ENCODE measurements at places on chromosomes 7 and 10. TPM values are rescaled to one million over a fixed set of nuclear protein-coding genes. Genes with fewer than 3 reads are reported as not detected.

- no peaks in the 10 kb centered on the region for H3K36me3 ChIP-seq
- no peaks in the 10 kb centered on the region for H3K27me3 ChIP-seq
- no peaks in the 10 kb centered on the region for H3K4me1 ChIP-seq
- H3K27ac ChIP-seq = no peak overlapping the region
- no peak for DNase-seq
- no peak overlapping the region for H3K4me3 ChIP-seq
These were observed 3.3 kb downstream of the SEMA3A start for GRCh38 chr7:84191261-84191660.

GRCh38 chr10:13953371-13953770, 366.6 kb downstream of the PRPF18 start:
- no peaks in the 10 kb centered on the region for H3K36me3 ChIP-seq
- H3K4me3 ChIP-seq = no peak overlapping the region
- H3K27me3 ChIP-seq = no peaks in the 10 kb centered on the region
- no peak for DNase-seq
- H3K27ac ChIP-seq = no peak overlapping the region

GFRA1 gene
- 22.3 TPM for total RNA-seq

DNA sequence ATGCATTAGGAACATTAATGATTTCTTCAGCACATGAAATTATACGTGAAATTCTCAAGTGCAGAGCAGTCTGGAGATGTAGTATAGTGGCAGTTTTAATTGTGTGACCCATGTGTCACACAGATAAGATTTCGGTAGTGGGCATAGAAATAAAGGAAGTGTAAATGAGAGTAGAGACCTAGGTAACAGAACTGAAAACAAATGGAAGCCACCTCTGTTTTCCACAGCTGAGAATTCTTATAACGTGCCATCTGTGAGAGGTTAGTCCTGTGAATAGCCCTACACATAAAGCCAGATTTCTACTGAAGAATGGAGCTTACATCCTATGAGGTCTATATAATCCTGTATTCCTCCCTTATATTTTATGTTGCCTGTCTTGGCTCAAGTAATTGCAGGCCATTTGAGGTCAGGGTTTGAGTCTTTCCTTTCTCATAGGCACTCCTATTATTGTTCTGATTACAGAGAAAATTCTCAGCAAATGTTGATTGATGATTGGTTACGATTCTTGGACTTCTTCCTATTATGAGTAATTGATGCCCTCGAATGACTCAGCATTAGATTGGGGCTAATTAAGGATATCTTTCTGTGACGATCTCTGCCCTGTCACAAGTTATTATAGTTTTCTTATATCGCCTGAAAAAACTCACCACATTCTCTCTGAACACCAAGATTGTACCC, 258.2 kb downstream of the KIF20B start:
- H3K4me1 ChIP-seq = no peaks in the 10 kb centered on the region
- H3K27me3 ChIP-seq = no peaks in the 10 kb centered on the region
- no peaks in the 10 kb centered on the region for H3K36me3 ChIP-seq
- H3K4me3 ChIP-seq = no peak overlapping the region
- no peak overlapping the region for H3K27ac ChIP-seq

BHLHA15 gene
- total RNA-seq = 3.1 TPM

DNA sequence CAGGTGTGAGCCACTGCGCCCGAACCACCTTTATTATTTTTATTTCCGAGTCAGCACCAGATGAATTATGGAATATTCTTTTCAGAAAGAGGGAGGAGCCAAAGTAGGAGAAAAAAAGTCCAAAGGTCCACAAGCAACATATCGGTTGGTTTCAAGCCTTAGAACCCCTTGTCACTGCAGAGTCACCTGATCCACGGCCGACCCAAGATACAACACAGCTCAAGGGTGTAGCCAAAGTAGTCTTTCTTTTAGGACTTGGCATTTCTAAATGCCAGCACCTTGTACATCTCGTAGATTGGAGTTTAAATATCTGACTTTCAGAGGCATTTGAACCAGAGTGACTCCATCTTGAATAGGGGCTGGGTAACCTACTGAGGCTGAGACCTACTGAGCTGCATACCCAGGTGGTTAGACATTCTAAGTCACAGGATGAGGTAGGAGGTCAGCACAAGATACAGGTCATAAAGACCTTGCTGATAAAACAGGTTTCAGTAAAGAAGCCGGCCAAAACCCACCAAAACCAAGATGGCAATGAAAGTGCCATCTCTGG, 113.9 kb upstream of the ANLN start:
- no peak overlapping the region for H3K27ac ChIP-seq
- no peak for DNase-seq
- H3K36me3 ChIP-seq = no peaks in the 10 kb centered on the region
- H3K27me3 ChIP-seq = no peaks in the 10 kb centered on the region
- peaks cover 17% of the 10 kb centered on the region for H3K4me1 ChIP-seq
- H3K4me3 ChIP-seq = no peak overlapping the region

- H3K27ac ChIP-seq = no peak overlapping the region
- no peak overlapping the region for H3K4me3 ChIP-seq
- no peaks in the 10 kb centered on the region for H3K27me3 ChIP-seq
- peaks cover 23% of the 10 kb centered on the region for H3K36me3 ChIP-seq
These were observed 18.9 kb downstream of the PDGFA start for GRCh38 chr7:500521-501420.

NEUROD6 gene
- total RNA-seq = not detected

DNA sequence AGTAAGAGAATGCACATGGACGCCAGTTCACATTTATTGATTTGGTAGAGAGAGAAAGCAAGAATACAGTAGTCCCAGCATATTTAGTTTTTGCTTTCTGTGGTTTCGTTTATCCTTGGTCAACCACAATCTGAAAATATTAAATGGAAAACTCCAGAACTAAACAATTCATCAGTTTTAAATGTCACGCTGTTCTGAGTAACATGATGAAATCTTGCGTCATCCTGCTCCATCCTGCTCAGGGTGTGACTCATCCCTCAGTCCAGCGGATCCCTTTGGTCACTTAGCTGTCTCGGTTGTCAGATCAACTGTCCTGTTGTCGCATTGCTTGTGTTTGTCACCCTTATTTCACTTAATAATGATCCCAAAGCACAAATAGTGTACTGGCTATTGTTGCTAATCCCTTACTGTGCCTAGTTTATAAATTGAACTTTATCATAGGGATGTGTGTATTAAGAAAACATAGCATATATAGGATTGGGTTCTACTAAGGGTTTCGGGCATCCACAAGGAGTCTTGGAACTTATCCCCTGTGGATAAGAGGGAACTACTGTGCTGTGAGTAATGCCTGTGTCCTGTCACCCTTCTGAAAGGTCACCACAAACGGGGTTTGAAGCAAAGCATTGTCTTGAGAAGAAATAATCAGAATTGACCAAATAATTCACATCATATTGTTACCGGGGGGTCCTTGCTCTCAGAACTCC, 73.6 kb downstream of the OTUD1 start:
- H3K36me3 ChIP-seq = no peaks in the 10 kb centered on the region
- H3K27me3 ChIP-seq = no peaks in the 10 kb centered on the region
- no peak overlapping the region for H3K27ac ChIP-seq
- DNase-seq = no peak
- no peaks in the 10 kb centered on the region for H3K4me1 ChIP-seq
- no peak overlapping the region for H3K4me3 ChIP-seq

TAS2R4 gene
- 2.5 TPM for total RNA-seq

- no peaks in the 10 kb centered on the region for H3K36me3 ChIP-seq
- no peaks in the 10 kb centered on the region for H3K27me3 ChIP-seq
- H3K4me1 ChIP-seq = no peaks in the 10 kb centered on the region
- H3K4me3 ChIP-seq = no peak overlapping the region
- DNase-seq = no peak
These were observed 851.0 kb downstream of the KCNMA1 start for GRCh38 chr10:76786504-76787072.

- no peak overlapping the region for H3K4me3 ChIP-seq
- no peak for DNase-seq
- H3K36me3 ChIP-seq = no peaks in the 10 kb centered on the region
- H3K27me3 ChIP-seq = no peaks in the 10 kb centered on the region
- H3K4me1 ChIP-seq = no peaks in the 10 kb centered on the region
These were observed 135.0 kb upstream of the PALS2 start for GRCh38 chr7:24438232-24438631.

GRCh38 chr10:63267414-63268148, 134.5 kb downstream of the NRBF2 start:
- peaks cover 3% of the 10 kb centered on the region for H3K4me1 ChIP-seq
- H3K27ac ChIP-seq = peak overlapping the region; percentile 99
- H3K27me3 ChIP-seq = no peaks in the 10 kb centered on the region
- no peaks in the 10 kb centered on the region for H3K36me3 ChIP-seq
- DNase-seq = no peak

DNA sequence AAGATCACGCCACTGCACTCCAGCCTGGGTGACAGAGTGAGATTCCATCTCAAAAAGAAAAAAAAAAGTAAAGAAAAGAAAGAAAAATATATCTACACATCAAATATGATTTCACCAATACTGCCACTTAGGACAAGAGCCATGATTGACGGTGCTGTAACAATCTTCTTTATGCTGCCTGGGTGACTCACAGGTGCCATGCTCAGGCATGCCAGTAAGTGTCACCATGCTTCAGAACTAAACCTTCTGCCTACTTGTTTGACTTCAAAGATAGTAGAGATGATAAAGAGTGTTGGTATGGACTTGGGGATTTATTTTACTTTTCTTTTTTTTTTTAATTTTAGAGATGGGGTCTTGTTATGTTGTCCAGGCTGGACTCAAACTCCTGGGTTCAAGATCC, 33.6 kb upstream of the DNMBP start:
- DNase-seq = no peak
- peaks cover 5% of the 10 kb centered on the region for H3K4me1 ChIP-seq
- no peak overlapping the region for H3K27ac ChIP-seq
- no peaks in the 10 kb centered on the region for H3K27me3 ChIP-seq
- H3K4me3 ChIP-seq = no peak overlapping the region

DNA sequence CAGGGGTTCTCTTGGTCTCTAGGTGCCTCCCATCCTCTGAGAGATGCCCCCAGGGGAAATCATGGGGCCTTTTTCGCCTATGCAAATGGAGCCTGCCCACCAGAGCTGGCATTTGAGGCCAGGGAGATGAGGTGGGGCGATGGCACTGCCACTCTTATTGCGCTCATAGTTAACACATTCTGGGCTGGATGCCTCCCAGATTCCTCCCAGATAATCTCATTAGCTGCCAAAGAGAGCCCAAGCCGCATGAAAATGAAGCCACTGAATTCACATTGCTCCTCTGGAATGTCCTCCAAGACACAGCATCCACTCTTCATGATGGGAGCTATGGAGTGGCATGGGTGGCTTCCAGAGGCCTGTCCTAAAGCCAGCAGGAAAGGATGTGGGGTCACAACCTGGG, 61.0 kb downstream of the GOLGA7B start:
- no peak overlapping the region for H3K4me3 ChIP-seq
- no peak overlapping the region for H3K27ac ChIP-seq
- no peaks in the 10 kb centered on the region for H3K27me3 ChIP-seq
- no peaks in the 10 kb centered on the region for H3K36me3 ChIP-seq
- DNase-seq = no peak

ARHGEF35 gene
- total RNA-seq = 22.1 TPM

GRCh38 chr7:116802746-116803152, 59.6 kb upstream of the CAPZA2 start:
- no peak overlapping the region for H3K4me3 ChIP-seq
- H3K36me3 ChIP-seq = no peaks in the 10 kb centered on the region
- no peaks in the 10 kb centered on the region for H3K4me1 ChIP-seq
- peak overlapping the region; percentile 5 for H3K27ac ChIP-seq

DNA sequence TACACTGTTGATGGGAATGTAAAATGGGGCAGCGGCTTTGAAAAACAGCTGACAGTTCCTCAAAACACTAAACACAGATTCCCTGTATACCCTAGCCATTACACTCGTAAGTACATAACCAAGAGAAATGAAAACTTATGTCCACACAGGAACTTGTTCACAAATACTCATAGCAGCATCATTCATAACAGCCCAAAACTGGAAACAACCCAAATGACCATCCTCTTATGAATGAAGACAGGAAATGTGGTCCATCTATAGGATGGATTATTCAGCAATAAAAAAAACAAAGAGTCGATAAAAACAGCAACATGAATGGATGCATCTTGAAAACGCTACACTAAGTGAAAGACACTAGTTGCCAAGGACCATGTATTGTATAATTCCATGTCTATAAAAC, 23.7 kb downstream of the NMT2 start:
- no peak for DNase-seq
- no peaks in the 10 kb centered on the region for H3K27me3 ChIP-seq
- no peaks in the 10 kb centered on the region for H3K4me1 ChIP-seq
- H3K27ac ChIP-seq = no peak overlapping the region
- no peaks in the 10 kb centered on the region for H3K36me3 ChIP-seq

DNA sequence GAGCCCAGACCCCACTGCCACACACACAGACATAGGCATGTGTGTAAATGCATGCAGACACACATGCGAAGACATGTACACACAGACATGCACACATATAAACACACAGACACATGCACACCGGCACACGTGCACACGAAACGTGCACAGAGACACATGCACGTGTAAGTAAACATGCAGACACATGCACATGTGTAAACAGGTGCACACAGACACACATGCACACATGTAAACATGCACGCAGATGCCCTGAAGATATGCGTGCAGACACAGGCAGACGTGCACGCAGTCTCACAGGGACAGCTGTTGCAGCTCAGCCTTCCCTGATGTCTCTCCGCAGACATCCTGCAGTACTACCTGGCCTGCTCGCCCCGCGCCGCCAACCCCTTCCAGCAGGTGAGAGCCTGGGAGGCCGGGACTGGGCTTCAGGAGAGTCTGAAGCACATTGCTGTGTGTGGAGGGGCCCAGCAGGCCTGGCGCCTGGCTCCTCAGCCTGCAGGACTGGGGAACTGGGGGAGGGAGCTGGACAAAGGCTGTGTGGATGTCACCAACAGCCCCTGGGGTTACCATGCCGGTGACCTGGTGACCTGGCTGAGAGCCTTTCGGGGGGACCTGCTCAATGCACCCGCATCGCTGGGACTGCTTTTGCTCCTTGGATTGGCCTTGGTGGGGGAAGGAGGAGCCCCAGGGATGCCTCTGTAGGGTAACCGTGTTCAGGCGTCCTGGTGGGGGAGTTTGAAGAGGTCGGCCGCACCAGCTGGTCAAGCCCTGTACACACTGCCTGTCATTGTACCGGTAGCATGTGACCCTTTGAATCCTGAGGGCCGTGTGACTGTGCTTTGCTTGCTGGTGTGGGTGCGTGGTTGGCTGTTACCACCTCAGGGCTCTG, 20.3 kb downstream of the TTYH3 start:
- no peak overlapping the region for H3K27ac ChIP-seq
- H3K4me3 ChIP-seq = no peak overlapping the region
- no peak for DNase-seq
- no peaks in the 10 kb centered on the region for H3K27me3 ChIP-seq
- peaks cover 9% of the 10 kb centered on the region for H3K36me3 ChIP-seq
- H3K4me1 ChIP-seq = no peaks in the 10 kb centered on the region

GRCh38 chr7:138237995-138238394, 161.7 kb downstream of the AKR1D1 start:
- H3K4me3 ChIP-seq = no peak overlapping the region
- H3K4me1 ChIP-seq = no peaks in the 10 kb centered on the region
- no peaks in the 10 kb centered on the region for H3K36me3 ChIP-seq
- no peak for DNase-seq
- no peak overlapping the region for H3K27ac ChIP-seq

CLDN12 gene
- total RNA-seq = 43.8 TPM

GRCh38 chr7:1886361-1887064, 216.4 kb downstream of the ELFN1 start:
- DNase-seq = no peak
- peaks cover 15% of the 10 kb centered on the region for H3K36me3 ChIP-seq
- H3K27ac ChIP-seq = no peak overlapping the region
- no peaks in the 10 kb centered on the region for H3K27me3 ChIP-seq
- no peaks in the 10 kb centered on the region for H3K4me1 ChIP-seq
- H3K4me3 ChIP-seq = no peak overlapping the region

GRCh38 chr7:151248346-151249033, at the start of gene SMARCD3:
Gene SMARCD3, minus strand, starts transcription at chr7:151248694. Its CDS starts 132 bp downstream, at chr7:151248562.
- peak within 1 kb of the TSS; percentile 89 for H3K27ac ChIP-seq
- peak within 1 kb of the TSS; percentile 62 for H3K4me3 ChIP-seq
- H3K36me3 ChIP-seq = no peaks in the 10 kb centered on the region

Measured in kidney (tissue), 22 donors.